ENCODE measurements at places on chromosomes 6 and 20. TPM values are rescaled to one million over a fixed set of nuclear protein-coding genes. Genes with fewer than 3 reads are reported as not detected.

CDC40 gene
- total RNA-seq, result 13.9 TPM

- DNase-seq, result no peak
Observed at GRCh38 chr6:88377976-88378568, 211.9 kb upstream of the CNR1 start.

SIRPB1 gene
- 0.58 TPM for total RNA-seq

DNA sequence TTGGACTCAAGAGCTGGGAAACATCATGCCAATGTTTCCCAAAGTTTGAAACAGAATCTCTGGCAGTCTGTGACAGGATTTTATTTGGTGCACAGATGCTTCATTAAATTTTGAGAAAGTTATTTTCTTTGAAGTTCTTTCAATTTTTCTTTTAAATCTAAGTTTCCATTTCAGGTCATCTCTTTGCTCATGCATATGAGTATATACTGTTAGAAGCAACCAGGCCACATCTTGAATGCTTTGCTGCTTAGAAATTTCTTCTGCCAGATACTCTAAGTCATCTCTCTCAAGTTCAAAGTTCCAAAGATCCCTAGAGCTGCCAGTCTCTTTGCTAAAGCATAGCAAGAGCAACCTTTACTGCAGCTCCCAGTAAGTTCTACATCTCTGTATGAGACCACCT is 59.1 kb upstream of the CCDC28A start:
- no peak for DNase-seq

DNA sequence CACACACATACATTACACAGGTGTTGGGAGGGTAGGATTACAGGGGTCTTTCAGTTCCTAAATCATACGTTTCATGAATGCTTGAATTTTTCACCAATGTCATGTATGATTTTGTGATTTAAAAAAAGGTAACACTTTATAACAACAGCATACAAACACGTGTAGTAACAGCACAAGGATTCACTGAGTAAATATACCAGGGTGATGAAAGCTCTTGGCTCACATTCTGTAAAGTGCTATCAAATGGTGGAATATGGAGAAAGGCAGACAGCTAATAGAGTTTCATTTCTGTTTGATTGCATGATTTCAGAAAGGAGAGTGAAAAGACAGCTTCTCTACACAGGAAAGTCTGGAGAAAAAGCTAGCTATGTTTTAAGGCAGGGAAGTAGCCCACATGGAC is 231.9 kb downstream of the CD83 start:
- DNase-seq, result no peak

TLDC2 gene
- 0.18 TPM for total RNA-seq
